SK-N-SH (cell line): ENCODE measurements at places on chromosomes 4 and X.
A peak's percentile ranks its signal among the peaks of the same experiment; 100 is the strongest.

GRCh38 chr4:31100536-31100935 is 380.4 kb downstream of the PCDH7 start:
- no peak for DNase-seq

GRCh38 chr4:172410363-172410762 is 597.2 kb downstream of the GALNTL6 start:
- DNase-seq, result no peak

GRCh38 chrX:114162068-114162735 is 421.7 kb upstream of the HTR2C start:
- no peak for DNase-seq

DNA sequence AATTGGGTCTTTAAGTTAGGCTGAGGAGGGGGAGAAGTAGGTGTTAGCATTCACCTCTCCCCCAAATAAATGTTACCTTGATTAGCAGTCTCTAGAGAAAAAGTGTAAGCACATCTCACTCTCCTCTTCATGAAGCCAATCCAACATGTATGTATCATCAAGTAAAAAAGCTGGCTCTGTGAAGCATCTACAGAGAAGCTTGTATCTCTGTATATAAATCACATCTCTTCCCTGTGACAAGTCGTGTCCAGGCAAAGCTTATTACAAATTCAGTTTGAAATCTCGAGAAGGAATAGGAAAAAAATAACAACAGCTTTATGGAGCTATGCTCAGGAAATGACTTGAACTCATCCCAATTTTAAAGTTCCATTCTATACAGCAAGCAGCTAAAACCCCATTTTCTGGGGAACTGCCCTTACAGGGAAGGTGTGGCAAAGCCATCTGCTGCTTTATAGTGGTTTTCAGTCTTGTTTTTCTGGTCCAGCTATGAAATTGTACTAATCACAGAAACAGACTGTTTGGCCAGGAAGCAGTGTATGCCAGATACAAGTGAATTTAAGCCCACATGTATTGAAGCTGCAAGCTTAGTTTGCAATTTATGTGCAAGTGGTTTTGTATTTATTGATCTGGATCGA is 313.3 kb upstream of the NOCT start:
- DNase-seq, result no peak

DNA sequence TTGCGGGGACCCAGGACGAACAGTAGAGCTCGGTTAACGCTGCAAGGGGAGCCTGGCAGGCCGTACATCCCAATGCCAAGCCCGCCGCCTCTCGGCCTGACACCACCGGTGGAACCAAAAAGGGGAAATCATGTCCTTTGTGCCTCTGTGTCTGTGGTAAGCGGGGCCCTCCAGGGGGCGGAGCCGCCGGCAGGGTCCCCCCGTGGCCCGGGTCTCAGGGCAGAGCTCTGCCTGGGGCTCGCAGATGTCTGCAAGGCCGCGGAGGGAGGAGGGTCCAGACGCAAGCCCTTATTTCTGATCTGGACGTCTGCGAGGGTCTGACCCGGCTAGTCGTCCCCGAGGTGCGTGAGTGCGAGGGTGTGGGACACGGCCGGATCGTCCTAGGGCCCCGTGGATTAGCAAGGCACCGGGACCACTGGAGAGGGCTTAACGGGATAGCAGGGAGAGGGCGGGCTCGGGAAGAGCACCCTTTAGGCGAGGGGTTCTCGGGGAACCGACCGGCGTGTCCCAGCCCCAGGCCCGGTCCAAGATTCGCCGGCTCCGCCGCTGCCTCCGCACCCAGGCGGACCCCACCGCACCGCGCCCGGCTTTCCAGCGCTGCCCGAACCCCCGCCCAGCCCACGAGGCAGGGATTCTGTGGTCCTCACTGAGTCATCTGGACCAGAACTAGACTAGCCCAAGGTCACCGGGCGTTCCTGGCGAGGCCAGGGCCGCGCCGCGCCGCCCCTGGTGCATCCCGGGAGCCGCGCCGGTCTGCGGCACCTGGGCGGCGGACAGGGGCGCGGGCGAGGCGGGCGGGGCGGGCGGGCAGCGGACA is 863 bp upstream of the FAM193A start:
- DNase-seq, result peak; percentile 79

DNA sequence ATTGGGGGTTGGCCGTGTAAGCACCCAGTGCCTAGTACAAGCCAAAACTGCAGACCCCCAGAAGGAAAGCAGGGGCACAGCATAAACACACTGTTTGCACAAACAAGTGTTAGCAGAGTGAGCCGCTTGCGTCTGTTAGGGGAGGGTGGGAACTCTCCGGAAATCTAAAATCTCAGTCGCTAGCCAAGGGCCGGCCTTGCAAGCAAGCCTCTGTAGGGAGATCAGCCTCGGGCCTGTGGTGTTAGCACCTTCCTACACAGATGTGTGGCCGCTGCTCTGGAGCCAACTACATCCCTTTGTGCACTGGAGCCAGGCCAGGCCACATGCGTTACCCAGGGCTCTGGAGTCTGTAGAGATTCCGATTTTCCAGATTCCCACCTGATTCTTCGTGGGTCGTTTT is 67.1 kb downstream of the GPR143 start:
- DNase-seq, result no peak

GRCh38 chr4:26787461-26788340 is 72.9 kb upstream of the STIM2 start:
- DNase-seq, result no peak

- DNase-seq, result no peak
Observed at GRCh38 chr4:110172972-110173371, 25.4 kb downstream of the ELOVL6 start.

DNA sequence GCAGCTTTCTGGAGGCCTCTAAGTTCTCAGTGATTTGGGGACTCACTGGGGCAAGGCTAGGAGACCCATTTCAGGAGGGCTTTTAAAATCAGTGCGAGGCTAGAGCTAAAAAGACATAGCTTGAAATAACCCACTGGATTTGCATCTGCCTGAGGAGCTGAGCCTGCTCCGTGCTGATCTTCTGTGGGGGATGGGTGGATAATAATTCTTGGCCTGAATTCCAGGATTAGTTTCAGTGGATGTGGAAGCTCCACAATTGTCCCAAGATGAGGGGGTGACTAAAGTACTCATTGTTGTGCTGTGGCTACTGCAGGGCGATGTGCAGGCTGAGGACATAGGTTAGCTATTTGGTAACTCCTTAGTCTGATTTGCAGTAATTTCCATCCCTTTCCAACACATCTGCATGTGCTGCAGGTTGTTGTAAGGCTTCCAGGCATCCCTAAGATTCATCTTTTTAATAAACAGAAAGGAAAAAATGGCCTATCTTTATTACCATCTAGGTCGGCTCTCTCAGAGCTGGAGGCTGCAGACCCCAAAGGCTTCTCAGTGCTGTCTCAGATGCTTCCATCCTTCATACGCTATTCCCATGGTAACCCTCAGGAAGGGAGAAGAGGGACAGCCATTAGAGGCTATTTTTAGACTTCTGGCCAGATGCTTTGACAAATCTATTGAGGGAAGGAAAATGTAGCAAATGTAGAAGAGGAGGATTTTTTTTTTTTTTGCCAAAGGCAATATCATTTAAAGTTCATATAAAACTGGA is 63.4 kb downstream of the GRXCR1 start:
- DNase-seq, result no peak

GRCh38 chrX:118189000-118189399 is 72.4 kb upstream of the KLHL13 start:
- peak; percentile 46 for DNase-seq

DNA sequence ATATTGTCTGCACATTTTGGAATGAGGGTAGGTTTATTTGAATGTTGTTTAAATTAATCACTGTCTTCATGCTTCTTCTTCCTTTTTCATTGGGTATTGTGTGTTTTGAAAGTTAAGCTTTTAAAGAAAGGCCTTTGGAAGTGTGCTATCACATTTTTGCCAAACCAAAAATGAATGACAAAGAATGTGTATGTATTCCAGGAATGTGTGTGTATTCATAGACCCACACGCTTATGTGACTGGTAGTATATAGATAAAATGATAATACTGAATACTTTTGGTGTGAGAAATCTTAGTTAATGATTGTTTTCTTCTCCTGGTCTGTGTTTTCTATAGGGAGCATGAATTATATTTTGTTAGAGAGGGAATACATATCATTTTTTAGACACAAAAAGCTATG is 404.4 kb downstream of the TLL1 start:
- no peak for DNase-seq

- DNase-seq, result no peak
Observed at GRCh38 chr4:153542834-153543233, 76.7 kb downstream of the TMEM131L start.

DNA sequence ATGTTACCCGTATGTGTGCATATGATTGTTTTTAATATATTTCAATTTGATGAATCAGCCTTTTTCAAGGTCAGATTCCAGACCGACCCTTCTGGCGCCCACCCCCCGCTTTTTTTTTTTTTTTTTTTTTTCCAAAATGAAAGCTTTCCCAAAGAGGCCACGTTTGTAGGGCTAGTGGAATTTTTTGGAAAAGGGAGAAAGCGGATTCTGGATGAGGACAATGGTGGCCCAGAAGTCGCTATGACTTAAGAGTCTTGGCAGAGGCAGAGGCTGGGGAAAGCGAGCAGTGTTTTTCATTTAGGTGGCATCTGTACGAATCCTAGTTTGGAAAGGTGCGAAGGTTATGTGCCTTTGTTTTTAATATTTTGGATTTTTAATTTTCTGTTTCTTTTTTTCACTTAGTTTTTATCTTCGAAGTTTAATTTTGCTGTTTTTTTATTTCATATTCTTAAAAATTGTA is 14.6 kb downstream of the NDUFB11 start:
- no peak for DNase-seq

DNA sequence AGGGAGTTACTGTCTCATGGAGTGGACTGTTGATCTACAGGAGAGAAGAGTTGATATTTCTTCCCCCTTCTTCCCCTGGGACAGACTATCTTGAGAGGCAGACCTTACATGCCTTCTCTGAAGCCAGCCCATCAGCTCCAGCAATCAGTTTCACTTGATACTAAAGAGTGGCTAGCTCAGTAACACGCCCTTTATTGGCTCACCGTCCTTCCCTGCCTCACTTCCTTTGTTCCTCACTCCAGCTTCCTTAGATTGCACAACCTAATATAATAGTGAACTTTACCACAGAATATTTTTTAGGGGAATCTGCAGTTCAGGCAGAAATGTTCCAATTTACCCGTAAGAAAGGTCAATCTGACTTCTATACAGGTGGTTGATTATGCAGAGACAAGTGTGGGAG is 128.1 kb upstream of the NDP start:
- DNase-seq, result no peak

DNA sequence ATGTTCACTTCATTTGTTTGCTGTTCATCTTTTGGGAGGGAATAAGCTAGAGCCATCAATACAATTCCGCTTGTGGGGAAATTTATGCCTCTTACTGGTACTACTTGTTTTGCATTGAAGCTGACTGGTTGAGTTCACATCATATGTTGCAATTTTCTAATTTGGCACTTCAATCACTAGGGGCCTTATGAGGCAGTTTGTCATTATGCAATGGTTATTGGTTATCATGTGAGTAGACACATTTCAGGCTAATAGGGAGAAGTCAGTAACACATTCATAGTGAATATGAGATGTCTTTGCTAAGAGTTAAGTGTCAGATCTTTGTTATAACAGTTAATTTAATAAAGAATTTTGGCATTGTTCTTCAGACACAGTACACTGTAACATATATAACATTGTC is 5.0 kb downstream of the RPL36A start:
- no peak for DNase-seq

DNA sequence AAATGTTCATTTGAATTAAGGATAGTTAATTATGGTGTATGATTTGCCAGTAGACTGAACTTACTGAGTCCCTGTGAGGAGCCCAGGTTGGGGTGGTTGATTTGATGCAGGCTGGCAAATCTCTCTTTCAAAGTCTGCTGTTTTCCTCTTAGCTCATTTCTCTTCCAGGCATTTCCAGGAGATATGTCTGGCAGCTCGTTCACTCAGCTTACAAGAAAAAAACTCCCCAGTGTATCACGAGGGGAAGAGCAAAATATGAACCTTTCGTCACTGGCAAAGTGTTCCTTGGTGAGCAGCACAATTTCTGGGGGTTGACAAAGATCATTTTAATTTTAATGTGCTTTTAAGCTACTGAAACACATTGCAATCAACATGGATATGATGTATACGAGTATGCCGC is 244.2 kb downstream of the CBLL2 start:
- no peak for DNase-seq

DNA sequence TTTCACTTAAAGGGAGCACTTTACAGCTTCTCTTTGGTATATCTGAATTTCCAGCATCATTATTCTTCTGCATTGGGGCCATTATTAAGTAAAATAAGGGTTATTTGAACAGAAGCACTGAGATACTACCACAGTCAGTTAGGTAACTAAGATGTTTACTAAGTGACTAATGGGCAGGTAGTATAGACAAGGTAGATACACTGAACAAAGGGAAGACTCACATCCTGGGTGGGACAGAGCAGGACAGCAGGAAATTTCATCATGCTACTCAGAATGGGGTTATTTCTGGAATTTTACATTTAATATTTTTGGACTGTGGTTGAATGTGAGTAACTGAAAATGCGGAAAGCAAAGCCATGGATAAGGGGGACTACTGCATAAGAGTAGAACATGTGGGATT is 316.0 kb downstream of the CCSER1 start:
- DNase-seq, result no peak

GRCh38 chr4:41645728-41646390 is 102.7 kb downstream of the PHOX2B start:
- DNase-seq, result no peak

GRCh38 chrX:126550816-126551215 is 1.8 kb downstream of the DCAF12L1 start:
- DNase-seq, result no peak

DNA sequence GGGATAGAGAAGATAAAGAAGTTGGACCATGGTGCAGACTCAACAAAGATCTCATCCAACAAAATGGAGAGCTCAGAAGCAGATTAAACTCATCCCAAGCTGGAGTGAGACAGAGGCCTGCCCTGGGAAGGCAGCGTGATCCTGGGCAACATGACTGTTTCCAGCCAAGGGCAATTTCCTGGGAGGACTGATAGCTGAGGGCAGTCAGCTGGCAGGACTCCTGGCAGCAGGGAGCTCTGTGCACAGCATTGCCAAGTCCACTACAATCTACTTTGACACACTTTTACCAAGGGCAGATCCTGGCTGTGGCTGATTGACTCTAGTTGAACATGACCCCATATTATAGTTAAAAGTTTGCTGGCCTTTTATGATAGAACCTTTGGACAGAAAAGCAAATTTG is 357.3 kb upstream of the RASGEF1B start:
- DNase-seq, result no peak

GRCh38 chr4:16122308-16122711 is 38.5 kb upstream of the PROM1 start:
- DNase-seq, result no peak

- no peak for DNase-seq
Observed at GRCh38 chrX:101383679-101384205, 2.2 kb downstream of the BTK start.

- no peak for DNase-seq
Observed at GRCh38 chrX:78712336-78712735, 35.2 kb upstream of the LPAR4 start.

DNA sequence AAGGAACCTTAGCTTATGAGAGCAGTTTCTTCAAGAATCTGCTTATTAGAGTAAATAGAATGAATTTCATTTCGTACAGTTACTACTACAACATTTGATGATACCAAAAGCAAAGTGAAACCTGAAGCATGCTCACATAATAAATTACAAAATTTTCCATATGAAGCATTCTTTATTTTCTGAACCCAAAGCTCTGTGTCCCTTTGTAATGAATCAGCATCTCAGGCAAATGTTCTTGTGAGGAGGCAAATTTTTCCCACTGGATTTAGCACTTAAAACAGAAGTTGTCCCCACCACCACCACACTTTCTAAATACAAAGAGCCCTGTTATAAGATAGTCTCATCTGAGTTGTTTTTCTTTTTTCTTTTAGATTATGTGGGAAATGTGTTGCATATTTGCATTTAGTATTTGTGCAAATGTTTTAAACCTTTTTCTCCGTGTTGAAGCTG is 70.7 kb upstream of the NFKB1 start:
- DNase-seq, result no peak
